ENCODE measurements at places on chromosomes 5 and 9.

DNA sequence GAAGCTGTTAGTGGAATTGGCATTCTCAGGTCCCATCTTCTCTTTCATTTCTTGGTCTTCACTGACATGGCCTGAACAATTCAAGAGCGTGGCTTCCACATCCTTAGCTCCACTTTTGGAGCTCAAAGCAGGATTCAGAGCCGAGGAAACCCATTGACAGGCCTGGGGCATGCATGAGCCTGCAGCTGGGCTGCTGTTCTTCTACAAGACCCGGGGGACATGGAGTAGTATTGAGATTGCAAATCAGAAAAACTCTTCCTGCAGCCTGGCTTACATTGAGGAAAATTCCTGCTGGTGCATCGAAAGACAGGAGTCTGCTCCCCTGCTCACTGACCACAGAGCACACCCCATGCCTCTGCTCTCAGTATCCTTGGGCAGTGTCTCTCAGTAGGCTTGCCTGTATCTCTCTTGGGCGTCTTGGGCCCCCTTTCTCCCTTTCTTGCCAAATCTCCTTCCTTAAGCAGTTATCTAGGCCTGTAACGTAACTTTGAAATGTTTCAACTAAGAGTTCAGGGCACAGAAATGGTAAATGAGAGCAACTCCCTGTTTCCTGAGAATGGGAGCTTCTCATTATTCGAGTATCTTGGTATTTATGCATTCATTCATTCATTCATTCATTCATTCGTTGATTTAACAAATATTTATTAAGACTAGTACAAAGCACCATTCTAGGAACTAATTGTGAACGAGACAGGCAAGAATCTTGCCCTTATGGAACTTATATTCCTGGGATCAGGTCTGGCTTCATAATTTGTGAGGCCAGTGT is 603.6 kb upstream of the CLINT1 start:
- no peak for DNase-seq

GRCh38 chr5:88888848-88889188 is 5.8 kb upstream of the MEF2C start:
- DNase-seq = no peak

- DNase-seq = no peak
Measured at GRCh38 chr5:91119981-91120850, 262.9 kb downstream of the ARRDC3 start.

DNA sequence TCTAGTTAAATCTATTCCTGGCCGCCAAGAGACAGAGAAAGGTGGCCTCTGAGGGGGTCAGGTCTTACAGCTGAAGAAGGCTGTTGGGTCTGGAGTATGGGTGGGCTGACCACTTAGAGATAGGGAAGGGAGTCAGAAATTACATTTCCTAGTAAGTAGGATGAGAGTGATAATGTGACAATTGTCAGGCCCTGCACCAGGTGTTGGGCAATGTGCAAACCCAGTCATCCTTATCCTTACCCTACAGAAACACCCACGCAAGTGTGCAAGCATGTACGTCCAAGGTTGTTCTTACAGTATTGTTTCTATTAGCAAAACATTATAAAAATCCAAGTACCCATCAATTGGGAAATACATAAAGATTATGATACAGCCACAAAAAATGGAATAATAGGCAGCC is 9.5 kb downstream of the SPAAR start:
- no peak for DNase-seq

All from stimulated activated effector memory CD8-positive, alpha-beta T cell treated with anti-CD3 and anti-CD28 coated beads, Interleukin-12 subunit alpha, Interleukin-12 subunit beta, amount 100 ng/mL, for 72 hours (primary cell).